ENCODE measurements at places on chromosomes 4 and X. TPM values are rescaled to one million over a fixed set of nuclear protein-coding genes. Genes with fewer than 3 reads are reported as not detected.

The BEND2 gene
- not detected for total RNA-seq

The LUZP4 gene
- total RNA-seq: not detected

The GLRA2 gene
- total RNA-seq: not detected

The TRO gene
- 156 TPM for total RNA-seq

The NDST4 gene
- 0.14 TPM for total RNA-seq

The BLTP1 gene
- 70.0 TPM for total RNA-seq

The SRPX gene
- total RNA-seq: 1.8 TPM

The SYP gene
- 11.4 TPM for total RNA-seq

The RTL3 gene
- not detected for total RNA-seq

The ANKRD17 gene
- total RNA-seq: 90.8 TPM

DNA sequence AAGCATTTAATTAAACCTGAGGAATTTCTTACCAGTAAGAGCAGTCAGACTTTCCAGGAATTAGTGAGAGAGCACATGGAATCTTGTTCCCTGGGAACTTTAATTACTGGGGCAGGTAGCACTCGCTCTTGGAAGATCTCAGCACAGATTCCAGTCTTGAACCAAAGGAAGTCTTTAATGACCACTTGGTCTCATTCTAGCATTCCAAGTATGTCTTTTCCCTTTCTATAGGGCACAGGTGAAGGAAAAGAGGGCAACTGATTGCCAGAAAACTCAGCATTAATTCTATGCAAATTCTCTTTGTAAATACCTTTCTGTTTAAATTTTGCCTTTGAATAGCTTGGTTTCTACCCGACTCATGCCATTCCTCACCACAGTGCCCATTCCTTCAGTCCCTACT lies 236.6 kb downstream of the LDB2 start:
- DNase-seq: no peak

DNA sequence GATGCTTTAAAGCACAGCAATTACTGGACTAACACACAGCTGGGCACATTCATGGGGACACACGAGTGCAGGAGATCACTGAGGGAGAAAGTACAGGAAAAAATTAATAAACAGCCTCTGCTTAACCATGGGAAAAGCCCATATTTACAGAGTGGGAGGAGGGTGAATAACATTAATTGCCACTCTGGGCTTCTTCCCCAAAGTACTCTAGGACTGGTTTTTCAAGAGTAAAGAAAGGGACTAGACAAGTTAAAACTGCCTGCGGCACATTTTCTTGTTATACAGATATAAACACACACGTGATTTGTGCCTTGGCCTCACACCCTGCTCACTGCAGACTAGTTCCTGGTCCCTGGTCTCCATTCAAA lies 179.7 kb upstream of the TET2 start:
- DNase-seq: no peak

GRCh38 chrX:65524139-65524538 lies 10.4 kb downstream of the LAS1L start:
- no peak for DNase-seq

- DNase-seq: no peak
Observed at GRCh38 chr4:156309031-156309430, 355.4 kb upstream of the CTSO start.

DNA sequence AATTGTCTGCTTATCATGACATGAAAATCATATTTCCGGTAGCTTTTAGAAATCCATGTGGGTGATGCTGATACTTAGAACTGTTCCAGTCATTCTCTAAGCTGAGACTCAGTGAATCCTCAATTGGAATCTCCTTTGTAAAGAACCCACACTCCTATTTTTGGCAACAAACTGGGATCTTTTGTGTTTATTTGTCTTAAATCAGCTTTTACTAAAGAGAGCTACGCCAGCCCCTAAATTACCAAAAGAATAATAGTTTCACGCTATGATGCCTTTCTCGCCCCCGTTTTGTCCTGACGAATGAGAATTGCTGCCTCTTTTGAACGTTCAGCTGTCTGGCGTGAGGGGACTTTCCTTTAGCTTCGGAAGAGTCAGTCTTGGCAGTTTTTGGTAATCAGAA lies 195.9 kb downstream of the SHOX start:
- no peak for DNase-seq

DNA sequence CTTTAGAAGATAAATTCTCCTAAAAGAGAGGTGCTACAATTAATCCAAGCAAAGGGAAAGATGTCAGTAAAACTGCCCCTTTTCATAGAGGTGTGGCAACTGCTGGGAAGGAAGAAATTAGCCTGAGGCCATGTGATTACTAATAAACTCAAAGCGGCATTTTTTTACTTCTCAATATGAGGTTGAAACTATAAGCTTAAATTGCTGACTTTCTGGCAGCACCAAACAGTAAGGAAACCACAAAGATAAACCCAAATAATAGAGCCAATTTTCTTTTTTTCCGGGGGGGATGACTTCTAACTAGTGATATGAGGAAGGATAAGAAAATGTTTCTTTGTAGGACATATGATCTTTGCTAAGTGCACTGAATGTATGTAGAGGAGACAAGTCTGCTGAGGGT lies 30.9 kb downstream of the AR start:
- DNase-seq: no peak

GRCh38 chr4:122009524-122009923 lies 57.7 kb upstream of the TRPC3 start:
- DNase-seq: no peak

- DNase-seq: no peak
Observed at GRCh38 chr4:46944345-46944744, 35.3 kb upstream of the COX7B2 start.

- no peak for DNase-seq
Observed at GRCh38 chr4:52956691-52957090, 94.6 kb downstream of the RASL11B start.

DNA sequence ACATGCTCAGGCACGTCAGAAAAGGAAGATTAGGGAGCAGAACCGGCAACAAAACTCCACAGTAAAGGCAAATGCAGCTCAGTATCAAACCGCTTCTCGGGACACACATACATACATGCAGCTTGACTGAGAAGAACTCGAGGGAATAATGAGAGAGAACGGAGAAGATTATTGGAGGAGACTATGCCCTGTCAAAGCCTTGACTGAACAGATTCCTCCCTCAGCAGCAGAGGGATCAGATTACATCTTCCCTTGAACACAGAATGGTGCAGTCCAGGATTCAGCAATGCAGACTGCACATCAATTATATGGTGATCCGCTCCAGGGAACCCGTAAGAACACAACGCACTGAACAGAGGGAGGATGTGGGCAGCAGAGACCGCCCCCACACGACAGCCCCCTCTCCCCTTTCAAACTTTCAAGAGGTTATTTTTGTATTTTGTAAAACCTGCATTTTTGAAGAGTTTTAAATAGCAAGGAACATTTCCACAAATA lies 183.2 kb downstream of the FBXW7 start:
- DNase-seq: no peak

DNA sequence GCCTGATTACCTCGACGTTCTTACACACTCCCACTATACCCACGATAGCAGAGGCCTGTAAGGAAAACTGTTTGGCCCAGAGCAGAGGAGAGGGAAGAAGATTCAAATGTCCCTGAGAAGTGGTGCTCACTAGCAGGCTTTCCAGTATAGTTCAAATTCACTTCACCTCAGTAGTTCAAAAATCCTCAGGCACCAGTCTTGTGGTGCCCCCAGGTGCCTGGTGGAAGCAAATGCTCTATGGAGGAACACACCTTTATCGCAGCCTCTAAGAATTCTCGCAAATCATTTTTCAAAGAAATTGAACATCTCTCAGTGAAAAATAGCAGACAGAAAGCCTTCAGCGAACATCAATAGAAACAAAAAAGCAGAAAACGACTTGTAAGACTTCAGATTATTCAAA lies 12.2 kb upstream of the MTMR1 start:
- DNase-seq: no peak

DNA sequence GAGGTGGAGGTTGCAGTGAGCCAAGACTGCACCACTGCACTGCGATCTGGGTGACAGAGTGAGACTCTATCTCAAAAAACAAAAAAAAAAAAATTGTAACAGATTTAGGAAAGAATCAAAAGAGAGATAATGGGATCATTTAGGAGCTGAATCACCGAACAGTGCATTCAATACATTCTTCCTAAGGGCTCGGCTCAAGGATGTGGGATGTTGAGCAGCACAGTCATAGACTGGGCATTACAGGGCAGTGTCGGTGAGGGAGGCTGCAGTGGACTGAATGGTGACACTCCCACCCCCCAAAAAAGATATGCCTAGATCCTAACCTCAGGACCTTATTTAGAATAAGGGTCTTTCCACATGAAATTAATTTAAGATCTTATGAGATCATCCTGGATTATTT lies 70.0 kb downstream of the EVC2 start:
- no peak for DNase-seq

- DNase-seq: no peak
Observed at GRCh38 chr4:105225500-105225899, 78.8 kb downstream of the TET2 start.

GRCh38 chrX:151510203-151510602 lies 53.3 kb upstream of the PASD1 start:
- no peak for DNase-seq

GRCh38 chr4:141255016-141255415 lies 34.3 kb downstream of the ZNF330 start:
- no peak for DNase-seq

DNA sequence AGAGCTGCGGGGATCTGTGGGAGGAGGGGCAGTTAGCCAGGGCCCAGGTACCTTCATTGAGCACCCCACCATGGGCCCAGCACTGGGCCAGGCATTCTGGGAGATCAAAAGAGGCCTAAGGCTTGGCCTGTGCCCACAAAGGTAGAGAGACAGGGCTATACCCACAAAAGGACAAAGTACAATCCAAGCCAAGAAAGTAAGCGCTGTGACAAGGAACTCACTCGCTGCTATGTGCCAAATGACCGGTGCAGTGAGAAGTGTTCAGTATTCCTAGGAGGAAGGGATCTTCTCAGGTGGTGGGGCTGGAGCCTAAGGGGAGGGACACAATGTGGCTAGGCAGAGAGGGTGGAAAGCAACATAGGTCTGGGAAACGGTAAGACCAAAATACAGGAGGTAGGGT lies 8.8 kb upstream of the FRMPD3 start:
- no peak for DNase-seq

DNA sequence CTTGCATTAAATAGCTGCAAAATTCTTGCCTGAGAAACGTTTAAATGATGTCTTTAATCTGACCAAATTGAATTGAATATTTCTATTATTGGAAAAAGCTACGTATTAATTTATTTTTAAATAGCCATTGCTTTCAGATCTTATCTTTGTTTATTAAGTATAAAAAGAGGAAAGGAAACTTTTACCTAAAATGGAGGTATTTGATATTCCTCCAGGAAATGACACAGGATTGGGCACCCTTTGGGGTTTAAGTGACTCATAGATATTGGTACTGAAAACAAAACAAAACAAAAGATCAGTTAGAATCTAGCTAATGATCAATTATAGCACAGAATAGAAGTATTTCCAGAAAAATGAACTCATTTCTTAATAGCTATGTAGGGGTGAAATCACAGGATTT lies 34.1 kb downstream of the PLS3 start:
- no peak for DNase-seq

- DNase-seq: no peak
Observed at GRCh38 chrX:80223982-80224579, 196.2 kb upstream of the TENT5D start.

DNA sequence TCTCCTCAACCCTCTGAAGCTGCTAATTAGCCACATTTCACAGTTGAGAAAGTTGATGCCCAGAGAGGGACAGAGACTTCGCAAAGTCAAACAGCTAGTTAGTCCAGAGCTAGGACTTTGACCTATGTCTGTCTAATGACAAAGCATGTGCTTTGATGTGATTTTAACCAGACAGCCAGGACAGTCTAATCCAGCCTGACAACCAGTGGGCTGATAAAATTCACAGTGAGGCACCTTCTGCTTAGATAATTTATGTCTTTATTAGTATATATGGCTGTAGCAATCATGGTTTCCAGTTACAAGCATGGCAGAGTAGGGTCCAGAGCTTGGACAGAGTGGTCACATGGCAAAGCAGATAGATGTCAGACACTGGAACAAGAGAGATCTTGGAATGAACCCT lies 133.6 kb upstream of the C1QTNF7 start:
- no peak for DNase-seq

DNA sequence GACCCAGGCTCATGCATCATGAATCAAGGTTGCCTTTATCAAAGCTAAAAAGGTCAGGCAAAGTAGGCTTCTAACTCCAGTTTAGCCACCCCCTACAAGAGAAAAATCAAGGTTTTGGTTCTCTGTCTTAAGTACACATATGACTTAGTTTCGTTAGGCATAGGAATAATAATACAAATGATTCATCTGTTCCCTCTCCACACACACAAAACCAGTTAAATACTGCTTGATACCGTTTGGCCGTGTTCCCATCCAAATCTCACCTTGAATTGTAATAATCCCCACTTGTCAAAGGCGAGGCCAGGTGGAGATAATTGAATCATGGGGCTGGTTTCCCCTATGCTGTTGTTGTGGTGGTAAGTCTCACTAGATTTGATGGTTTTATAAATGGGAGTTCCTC lies 226.2 kb downstream of the HS6ST2 start:
- no peak for DNase-seq

DNA sequence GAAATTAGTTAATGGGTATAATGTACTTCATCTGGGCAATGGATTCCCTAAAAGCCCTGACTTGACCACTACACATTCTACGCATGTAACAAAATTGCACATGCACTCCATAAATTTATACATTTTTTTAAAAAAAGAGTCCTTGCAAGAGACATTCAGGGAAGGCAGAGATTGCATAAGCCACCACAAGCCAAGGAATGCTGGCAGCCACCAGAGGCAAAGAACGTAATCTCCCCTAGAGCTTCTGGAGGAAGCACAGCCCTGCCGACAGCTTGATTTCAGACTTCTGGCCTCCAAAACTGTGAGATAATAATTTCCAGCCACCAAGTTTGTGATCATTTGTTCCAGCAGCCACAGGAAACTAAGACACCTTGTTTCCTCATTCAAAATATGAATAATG lies 185.6 kb upstream of the GALNT7 start:
- no peak for DNase-seq

GRCh38 chr4:95170176-95170575 lies 378.6 kb downstream of the UNC5C start:
- DNase-seq: no peak

- DNase-seq: peak; percentile 45
Observed at GRCh38 chrX:68710870-68711576, 63.6 kb downstream of the STARD8 start.

GRCh38 chrX:46695491-46695890 lies 63.4 kb downstream of the SLC9A7 start:
- DNase-seq: no peak

DNA sequence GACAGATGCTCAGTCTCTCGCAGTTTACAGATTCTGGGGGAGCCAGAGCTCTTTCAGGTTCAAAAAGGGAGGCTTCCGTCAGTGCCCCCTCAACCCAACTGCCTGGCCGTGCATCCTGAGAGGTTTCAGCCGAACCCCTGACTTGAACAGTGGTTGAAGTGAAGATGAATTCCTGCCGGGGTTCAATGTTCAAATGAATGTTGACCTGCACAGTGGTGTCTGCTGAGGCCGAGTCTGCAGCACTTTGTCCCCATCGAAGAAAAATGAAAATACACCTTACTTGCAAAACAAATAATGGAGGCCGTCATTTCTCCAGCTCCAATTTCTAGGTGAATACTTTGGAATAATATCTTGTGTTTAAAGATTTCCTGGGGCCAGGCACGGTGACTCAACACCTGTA lies 33.7 kb downstream of the GYG2 start:
- no peak for DNase-seq

- no peak for DNase-seq
Observed at GRCh38 chr4:84680956-84681355, 98.0 kb downstream of the CDS1 start.

GRCh38 chrX:153947009-153947769 lies 2.7 kb upstream of the RENBP start:
- peak; percentile 71 for DNase-seq

- DNase-seq: no peak
Observed at GRCh38 chr4:3767570-3768288, 1.5 kb downstream of the ADRA2C start.

All from progenitor cell of endocrine pancreas (in vitro differentiated cells).